Astrocyte (in vitro differentiated cells and primary cell): ENCODE measurements at places on chromosomes 1 and 21.

- no peak for DNase-seq
Measured at GRCh38 chr1:11535761-11536572, 57.0 kb downstream of the DISP3 start.

- DNase-seq: no peak
Measured at GRCh38 chr1:25183126-25183980, 48.9 kb downstream of the SYF2 start.

GRCh38 chr1:32989160-32990050 lies 24.8 kb upstream of the RNF19B start:
- peak; percentile 98 for DNase-seq

DNA sequence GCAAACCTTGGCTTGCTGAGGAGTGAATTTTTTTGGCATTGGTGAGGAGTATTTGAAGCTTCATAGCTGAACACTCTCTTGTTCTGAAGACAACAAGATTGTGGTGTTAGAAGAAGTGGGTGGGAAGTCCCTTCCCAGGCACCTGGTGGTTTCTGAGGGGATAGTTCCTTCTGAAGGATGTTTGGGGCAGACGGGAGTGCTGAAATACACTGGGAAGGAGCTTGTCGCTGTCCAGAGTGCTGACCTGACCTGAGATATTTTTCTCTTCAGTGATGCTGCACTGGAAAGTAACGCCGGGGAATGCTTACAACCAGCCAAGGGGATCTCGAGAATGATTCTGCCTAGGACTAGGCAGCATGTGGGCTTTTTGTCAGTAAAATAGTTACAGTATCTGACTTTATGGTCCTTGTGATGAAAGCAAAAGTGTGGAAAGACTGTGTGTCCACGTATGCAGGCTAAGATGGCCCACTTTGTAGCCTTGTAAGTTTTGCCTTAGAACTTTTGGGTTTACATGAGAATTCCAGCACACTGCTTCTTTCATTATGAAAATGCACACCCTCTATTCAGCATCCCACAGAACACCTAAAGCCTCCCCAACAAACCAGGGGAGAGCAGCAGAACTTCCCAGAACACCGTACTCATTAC lies 33.1 kb upstream of the NFASC start:
- DNase-seq: peak; percentile 51
